ENCODE measurements at places on chromosomes 3 and 15.

GRCh38 chr3:160801386-160802118 lies 45.5 kb downstream of the PPM1L start:
- no peak for DNase-seq

DNA sequence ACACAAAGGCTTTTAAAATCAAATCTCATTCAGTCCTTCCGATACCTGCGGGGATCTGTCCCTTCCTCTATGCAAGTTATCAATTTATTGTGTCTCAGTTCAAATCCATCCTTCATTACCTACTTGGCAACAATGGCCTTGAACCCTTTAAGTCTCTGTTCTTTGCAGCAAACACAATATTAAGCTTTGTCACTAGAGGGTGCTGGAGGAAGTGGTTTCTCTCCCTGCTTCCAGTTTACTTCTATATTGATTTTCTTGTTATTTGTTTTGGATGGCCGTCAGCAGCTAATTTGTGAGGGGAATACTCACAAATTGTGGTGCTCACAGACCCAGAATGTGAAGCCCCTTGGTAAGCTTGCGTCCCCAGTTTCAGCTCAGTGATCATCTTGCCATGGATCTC lies 278.3 kb downstream of the FGF12 start:
- no peak for DNase-seq

GRCh38 chr15:90327311-90327710 lies 24.8 kb upstream of the ZNF774 start:
- DNase-seq, result no peak

DNA sequence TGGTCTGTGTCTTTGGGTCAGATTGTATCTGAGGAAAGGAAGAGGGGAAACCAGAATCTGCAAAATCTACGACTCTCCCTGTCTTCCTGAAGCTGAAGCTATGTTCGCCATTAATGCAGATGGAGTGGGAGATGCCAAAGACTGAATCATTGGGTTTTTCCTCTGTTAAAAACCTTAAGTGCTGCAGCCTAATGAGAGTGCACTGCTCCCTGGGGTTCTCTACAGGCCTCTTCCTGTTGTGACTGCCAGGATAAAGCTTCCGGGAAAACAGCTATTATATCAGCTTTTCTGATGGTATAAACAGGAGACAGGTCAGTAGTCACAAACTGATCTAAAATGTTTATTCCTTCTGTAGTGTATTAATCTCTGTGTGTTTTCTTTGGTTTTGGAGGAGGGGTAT lies 24.0 kb downstream of the RMDN3 start:
- DNase-seq, result no peak

GRCh38 chr3:37994639-37994972 lies 4.0 kb downstream of the VILL start:
- DNase-seq, result no peak

DNA sequence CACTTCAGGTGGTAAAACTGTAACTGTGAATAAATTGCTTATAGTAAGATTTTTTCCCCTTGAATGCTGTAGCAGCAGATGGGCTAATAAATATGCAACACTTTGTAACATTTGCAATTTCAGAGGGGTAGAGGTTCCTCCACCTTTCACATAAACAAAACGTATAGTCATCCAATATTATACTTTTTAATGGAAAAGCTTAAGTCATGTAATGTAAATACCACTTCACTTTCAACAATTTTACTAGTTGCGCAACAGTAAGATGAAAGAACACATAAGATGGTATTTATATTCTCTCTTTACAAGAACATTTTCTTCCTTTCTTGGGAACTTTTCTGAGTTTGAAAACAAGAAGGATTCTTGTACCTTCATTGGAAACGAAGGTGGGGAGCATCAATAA lies 56.6 kb upstream of the FAM3D start:
- no peak for DNase-seq

- DNase-seq, result peak; percentile 73
Observed at GRCh38 chr3:77038468-77038929, 1.4 kb upstream of the ROBO2 start.

DNA sequence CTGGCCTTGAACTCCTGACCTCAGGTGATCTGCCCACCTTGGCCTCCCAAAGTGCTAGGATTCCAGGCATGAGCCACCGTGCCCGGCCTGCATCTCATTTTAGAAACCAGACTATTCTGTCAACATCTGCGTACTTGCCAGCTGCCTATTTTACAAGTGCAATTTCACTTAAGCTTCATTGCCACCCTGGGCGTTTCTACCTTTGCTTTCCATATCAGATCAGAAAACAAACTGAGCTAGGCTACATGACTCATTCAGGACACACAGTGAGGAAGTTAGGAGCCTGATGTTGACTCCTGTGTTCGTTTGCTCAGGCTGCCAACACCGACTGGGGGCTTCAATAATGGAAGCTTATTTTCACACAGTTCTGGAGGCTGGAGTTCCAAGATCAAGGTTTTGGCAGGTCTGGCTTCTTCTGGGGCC lies 42.3 kb upstream of the KLHL25 start:
- DNase-seq, result no peak

DNA sequence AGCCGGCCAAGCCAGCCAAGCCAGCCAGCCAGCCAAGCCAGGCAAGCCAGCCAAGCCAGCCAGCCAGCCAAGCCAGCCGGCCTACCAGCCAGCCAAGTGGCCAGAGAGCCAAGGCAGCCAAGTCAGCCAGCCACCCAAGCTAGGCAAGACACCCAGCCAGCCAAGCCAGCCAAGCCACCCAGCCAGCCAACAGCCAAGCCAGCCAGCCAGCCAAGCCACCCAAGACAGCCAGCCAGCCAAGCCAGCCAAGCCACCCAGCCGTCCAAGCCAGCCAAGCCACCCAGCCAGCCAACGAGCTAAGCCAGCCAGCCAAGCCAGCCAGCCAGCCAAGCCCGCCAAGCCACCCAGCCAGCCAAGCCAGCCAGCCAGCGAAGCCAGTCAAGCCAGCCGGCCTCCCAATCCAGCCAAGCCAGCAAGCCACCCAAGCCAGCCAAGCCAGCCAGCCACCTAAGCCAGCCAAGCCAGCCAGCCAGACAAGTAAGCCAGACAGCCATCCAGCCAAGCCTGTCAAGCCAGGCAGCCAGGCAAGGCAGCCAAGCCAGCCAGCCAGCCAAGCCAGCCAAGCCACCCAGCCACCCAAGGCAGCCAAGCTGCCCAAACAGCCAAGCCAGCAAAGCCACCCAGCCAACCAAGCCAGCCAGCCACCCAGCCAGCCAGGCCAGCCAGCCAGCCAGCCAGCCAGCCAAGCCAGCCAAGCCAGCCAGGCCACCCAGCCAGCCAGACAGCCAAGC lies 200.5 kb downstream of the GOLGA6L6 start:
- DNase-seq, result no peak

DNA sequence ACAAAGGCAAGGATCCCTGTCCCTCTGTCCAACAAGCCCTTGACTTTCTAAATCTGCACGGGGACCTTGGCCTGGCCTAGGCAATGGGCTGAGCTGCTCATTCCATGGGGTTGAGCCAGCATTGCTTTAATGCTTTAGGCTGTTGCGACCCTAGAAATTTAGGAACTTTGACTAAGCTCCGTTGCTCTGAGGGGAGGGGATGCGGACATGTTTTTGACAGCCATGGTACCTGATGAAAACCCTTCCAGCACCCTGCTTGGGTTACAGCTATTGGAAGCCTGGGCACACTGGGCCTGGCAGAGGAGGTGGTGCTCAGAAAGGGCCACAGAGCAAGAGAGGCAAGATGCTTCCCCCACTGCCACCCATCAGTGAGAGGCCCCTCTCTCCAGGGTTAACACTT lies 37.1 kb downstream of the SYNM start:
- DNase-seq, result no peak

- DNase-seq, result no peak
Observed at GRCh38 chr15:23518104-23518503, 47.4 kb upstream of the MKRN3 start.

- DNase-seq, result peak; percentile 52
Observed at GRCh38 chr15:99564221-99565048, 1.3 kb upstream of the MEF2A start.

GRCh38 chr3:8450618-8451017 lies 51.0 kb upstream of the LMCD1 start:
- DNase-seq, result no peak

- no peak for DNase-seq
Observed at GRCh38 chr3:174951034-174951433, 91.9 kb downstream of the NAALADL2 start.

DNA sequence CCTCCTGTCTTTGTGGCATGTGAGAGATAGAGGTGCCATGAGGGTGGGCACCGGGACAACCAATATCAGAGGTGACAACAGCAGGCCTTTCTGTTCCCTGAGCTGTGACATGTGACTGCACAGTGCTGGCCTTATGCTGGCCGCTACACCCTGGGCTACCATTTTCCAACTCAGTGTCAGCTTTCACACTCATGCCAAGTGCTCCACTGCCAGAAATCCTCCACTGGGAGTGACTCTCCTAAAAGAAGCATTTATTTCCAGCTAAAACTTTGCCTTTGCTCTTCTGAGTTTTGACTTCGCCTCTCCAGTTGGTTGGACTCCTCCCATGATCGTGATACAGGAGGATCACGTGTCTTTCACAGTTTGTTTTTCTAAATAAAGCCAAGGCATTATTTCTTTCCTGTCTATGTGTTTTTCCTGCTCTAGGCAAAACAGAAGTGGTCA lies 31.4 kb downstream of the CA12 start:
- DNase-seq, result no peak

DNA sequence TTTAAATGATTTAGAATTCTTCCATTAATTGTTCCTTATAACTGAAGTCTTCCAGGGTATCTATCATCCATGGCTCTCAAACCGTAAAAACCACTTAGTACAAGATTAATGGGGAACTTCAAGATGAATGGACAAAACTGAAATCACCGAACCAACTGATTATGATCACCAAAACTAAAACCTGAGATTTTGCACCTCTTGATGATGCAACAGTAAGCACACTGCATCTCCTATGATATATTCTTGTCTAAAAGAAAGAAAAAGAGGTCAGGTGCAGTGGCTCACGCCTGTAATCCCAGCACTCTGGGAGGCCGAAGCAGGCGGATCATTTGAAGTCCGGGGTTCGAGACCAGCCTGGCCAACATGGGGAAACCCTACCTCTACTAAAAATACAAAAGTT lies 3.6 kb upstream of the ISY1 start:
- DNase-seq, result no peak

DNA sequence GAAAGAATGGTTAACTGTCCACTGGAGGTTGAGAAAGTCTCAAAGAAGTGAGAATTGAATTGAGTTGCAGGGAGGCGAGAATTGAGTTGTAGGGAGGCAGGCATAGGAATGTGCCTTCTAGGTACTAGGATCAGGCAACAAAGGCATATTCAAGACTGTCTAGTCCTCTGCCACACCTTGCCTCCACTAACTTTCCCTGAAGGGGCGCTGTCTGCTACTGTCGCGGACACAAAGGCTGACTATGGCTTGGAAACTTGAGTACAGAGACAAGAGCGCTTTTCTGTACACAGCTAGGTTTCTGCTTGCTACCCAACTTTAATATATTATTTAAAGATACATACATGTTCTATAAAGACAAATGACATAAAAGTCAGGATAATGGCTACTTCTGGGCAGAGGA lies 10.4 kb upstream of the FBXL22 start:
- DNase-seq, result no peak

DNA sequence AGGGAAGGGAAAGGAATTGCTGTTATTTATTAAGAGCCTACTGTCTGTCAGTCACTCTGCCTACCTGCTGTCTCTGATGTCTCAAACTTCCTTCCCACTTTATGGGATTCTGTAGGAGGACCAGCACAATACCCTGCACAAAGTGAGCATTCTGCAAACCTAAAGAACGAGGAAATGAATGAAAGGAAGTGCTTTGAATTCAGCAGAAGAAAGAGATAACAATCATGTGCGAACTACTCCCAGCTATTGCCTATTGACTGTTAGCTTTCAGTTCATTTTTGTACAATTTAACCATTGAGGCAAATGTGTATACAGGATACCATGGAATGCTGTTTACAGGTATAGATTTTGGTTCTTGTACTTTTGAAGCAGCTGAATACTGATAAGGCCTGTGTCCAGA lies 66.8 kb downstream of the CMSS1 start:
- DNase-seq, result no peak

DNA sequence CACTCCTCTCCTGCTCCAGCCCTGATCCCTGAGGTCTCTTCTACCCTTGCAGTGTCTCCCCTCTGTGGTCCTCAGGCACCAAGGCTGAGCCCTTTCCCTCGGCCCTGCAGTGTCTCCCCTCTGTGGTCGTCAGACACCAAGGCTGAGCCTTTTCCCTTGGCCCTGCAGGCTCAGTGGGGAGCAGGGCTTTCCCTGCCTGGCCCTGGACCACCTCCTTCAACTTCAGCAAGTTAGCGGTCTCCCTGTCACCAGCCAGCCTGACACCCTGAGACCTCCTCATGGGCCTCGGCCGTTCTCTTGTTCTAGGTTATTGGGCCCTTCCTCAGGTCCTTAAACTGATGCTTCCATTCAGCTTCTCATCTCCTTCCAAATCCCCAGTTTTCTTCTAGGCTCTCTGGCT lies 4.3 kb downstream of the NRROS start:
- DNase-seq, result no peak

- DNase-seq, result no peak
Observed at GRCh38 chr3:52346623-52347530, 30.8 kb downstream of the DNAH1 start.

DNA sequence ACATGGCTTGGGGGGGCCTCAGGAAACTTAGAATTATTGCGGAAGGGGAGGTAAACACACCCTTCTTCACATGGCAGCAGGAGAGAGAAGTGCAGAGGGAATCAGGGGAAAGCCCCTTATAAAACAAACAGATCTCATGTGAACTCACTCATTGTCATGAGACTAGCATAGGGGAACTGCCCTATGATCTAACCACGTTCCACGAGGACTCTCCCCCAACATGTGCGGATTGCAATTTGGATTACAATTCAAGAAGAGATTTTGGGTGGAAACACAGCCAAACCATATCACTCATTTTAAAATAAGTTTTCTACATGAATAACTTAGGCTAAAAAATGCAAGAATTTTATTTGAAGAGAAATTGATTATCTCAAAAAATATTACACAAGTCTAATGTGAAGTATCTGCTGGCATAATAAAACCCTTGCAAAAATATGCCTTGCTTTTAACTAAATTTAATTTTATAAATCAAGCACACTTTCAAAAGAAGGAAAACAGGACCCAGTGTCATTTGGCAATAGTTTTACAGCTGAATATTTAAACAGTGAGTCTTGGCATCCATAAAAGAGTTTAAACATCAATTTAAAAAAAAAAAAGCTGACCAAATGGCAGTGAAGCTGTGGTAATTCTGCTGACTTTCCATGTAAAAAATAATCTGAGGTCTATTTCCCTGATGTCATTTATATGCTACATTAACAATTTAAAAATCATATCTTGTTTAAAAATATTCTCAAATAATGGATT lies 1057.2 kb downstream of the NAALADL2 start:
- DNase-seq, result no peak

- no peak for DNase-seq
Observed at GRCh38 chr3:72505539-72506405, 342.5 kb downstream of the SHQ1 start.

Measured in anterior cingulate cortex (tissue), 58 donors.